T47D (cell line): ENCODE measurements at places on chromosomes 13 and 19.

GRCh38 chr19:39966617-39967016, 4.3 kb upstream of the PSMC4 start:
- no peak for DNase-seq

GRCh38 chr13:112710855-112711527, 21.2 kb downstream of the ATP11A start:
- DNase-seq, result no peak

- no peak for DNase-seq
Observed at GRCh38 chr19:24069905-24070657, 16.9 kb upstream of the ZNF254 start.

GRCh38 chr13:112771877-112772538, 82.2 kb downstream of the ATP11A start:
- DNase-seq, result no peak

GRCh38 chr13:58134012-58134411, 502.5 kb downstream of the PCDH17 start:
- DNase-seq, result no peak

- no peak for DNase-seq
Observed at GRCh38 chr19:11534948-11535347, 3.7 kb upstream of the CNN1 start.

DNA sequence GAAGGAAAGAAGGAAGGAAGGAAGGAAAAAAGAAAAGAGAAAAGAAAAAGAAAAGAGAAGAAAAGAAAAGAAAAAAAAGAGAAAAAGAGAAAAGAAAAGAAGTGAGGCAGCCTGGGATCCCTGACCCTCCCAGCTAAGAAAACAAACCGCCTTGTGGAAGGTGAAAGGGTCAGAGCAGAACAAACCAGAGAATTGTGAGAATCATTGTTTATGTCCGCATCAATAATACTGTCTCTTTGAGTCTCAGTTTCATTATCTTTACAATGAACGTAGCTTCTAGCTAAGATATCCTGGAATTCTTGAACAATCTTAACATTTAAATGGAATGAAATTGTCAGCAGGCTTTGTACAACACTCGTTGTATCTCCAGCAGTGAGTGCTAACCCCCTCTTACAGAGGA, 66.4 kb upstream of the SERP2 start:
- no peak for DNase-seq

DNA sequence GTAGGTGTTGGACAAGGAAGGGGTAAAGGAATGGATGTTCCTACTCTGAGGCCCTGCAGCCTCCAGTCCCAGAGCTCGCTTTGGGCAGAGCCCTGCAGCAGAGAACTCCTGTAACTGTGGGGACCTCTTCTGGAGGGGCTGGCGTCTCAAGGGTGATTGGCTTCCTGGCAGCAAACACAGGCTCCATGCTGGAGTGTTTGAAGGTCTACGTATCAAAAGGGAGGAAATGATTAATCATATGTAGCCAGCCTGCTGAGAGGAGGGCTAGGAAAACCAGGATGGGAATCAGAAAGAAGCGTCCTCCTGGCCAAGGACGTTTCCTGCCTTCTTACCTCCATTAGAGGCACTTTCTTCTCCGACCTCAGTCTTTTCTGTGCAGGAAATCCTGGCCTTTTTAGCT, 208.5 kb downstream of the TSHZ3 start:
- no peak for DNase-seq

DNA sequence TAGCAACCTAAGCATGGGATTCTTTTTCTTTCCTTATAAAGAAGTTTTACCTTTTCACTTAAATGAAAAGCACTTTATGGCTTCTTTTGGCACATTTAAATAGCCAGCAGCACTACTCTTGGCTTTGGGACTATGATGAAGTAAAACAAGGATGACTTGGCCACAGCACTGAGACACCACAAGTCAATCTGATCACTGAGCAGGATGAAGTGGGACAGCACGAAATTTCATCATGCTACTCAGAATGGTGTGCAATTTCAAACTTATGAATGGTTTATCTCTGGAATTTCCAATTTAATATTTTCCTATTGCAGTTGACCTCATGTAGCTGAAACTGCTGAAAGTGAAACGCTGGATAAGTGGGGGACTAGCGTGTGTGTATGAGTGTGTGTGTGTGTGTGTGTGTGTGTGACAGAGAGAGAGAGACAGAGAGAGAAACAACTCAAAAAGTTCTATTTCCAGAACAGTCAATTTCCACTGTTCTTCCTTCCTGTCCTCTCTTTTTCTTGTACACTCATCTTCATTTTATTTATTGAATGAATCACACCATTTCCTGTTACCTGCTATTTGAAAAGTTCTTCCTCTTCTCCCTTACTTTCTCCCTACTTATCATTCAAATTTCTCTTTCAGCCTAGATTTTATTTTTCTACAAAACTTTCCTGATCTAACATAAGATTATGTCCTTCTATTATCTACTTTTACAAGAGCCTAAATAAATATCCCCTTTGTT, 414.2 kb upstream of the MIR17HG start:
- no peak for DNase-seq

DNA sequence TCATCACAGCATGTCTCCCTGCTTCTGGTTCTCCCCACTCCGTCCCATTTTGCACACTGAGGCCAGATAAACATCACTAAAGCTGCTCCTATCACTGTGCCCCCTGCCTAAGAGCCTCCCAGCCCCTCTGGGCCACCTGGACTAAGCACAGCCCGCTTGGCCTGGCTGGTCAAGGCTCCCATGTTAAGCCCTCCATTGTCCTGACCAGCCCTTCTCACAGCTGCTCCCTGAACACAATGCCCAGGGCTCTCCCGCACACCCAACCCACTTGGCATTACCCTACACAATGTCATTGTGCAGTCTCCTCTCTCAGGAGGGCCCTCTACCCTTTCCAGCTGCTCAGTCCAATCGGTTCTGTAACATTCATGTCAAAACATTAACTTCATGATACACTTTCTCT, 133.4 kb downstream of the NUFIP1 start:
- DNase-seq, result no peak

DNA sequence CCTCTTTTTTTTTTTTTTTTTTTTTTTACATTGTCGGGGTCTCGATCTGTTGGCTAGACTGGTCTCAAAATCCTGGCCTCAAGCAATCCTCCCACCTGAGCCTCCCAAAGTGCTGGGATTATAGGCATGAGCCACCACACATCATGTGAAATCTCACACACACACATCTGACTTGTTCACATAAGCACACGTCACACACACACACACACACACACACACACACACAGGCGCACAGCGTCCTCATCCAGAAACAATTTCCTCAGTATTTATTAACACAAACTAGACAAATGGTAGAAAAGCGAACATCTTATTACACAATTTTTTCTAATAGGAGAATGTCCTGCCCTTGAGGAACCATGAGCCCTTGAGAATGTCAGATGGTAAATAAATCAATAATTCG, 5.1 kb upstream of the SYCN start:
- DNase-seq, result no peak

DNA sequence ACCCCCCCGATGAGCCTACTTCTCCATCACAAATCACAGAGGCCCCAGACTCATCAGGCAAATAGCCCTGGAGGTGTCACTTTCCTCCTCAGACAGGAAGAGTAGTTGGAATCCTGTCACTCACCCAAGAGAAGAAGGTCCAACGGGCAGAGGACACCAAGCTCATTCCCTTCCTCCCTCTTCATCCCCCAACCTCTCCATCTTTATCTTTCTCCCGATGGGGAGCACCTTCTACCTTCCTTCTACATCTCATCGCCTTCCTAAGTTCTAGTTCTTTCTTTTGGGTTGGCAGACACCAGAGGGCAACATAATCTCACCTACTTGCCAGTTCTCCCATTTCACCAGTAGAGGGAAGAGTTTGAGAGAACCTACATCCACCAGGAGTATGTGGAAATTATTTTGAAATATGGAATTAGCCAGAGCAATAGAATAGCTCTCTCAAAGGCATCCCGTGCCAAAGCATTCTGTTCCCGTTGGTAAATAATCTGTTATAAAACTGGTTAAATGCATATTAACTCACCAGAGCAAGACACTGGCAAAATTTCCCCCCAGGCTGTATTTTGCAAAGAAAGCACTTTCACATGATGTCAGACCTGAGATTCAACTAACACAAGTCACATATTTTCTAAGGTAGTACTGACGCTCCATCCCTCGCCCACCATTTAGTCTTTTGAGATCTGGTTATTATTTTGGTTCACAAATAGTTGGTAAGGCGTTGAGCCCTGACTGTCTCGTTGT, 55.0 kb downstream of the ZIC5 start:
- DNase-seq, result peak; percentile 59

- DNase-seq, result no peak
Observed at GRCh38 chr13:53052675-53053074, 24.1 kb downstream of the OLFM4 start.

- DNase-seq, result no peak
Observed at GRCh38 chr19:29265436-29265835, 52.5 kb upstream of the UQCRFS1 start.

DNA sequence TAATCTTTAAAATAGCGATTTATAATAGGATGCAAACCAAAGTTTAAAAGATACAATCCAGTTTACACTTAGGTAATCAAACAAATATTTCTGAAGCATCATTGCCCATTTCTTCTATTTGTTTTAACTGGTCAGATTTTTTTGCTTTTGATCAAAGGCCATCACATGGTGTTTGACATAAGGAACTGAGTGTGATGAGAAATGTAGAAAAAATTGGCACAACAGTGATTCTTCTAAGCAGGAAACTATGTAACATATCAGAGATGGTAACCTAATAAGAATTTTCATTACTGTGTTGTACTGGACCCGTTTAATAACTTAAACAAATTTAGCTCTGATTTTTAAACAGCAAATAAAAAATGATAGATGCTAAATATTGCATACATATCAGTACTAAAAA, 644.7 kb upstream of the KLF12 start:
- no peak for DNase-seq

DNA sequence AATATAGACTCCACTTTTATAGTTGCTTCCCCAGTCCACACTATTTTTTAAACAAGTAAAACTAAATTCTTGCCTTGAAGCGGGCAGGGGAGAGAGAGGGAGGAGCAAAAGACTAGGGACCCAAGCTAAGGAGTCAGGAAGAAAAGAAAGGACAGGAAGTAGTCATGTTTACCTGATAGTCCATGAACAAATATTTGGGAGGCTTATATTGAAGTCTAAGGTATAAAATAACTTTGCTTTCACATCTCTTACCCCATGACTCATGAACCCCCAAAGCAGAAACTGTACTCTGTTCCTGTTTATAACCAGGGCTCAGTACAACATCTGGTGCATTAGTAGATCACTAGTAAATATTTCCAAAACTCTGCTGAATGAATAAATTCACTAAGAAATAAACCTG, 67.3 kb downstream of the ZAR1L start:
- no peak for DNase-seq

DNA sequence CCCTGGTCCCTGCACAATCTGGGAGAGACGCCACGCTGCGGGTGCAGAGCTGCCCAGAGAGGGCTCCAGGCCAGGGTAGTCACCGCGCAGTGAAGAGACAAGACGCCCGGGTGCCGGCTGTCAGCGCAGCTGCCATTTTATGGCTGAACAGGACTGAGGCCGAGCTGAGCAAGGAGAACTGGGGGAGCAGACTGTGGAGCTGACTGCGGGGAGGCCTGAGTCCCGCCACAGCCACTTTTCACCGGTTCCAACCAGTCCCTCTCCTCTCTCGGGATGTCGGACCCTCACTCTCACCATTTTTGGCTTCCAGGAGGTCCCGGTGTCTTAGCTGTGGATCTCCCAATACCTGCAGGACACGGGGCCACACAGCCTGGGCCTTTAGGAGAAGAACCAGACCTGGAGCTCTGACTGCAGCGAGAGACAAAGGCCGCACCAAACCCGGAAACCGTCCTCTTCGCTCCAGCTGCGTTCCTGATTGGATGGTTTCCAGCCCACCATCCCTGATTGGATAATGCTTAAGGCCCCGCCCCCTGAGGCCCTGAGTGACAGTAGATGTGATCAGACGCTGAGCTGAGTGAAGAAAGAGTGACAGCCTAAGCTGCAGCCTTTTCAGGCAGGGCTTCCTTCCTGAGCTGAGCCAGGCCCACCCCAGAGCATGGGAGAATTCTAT, at the start of gene ZNF626:
Gene ZNF626, minus strand, starts transcription at position 422 of the 670 bp plus-strand sequence. Its CDS starts 125 bp downstream, at position 297.
- peak; percentile 99 for DNase-seq

- DNase-seq, result no peak
Observed at GRCh38 chr19:24051516-24051915, 35.5 kb upstream of the ZNF254 start.

DNA sequence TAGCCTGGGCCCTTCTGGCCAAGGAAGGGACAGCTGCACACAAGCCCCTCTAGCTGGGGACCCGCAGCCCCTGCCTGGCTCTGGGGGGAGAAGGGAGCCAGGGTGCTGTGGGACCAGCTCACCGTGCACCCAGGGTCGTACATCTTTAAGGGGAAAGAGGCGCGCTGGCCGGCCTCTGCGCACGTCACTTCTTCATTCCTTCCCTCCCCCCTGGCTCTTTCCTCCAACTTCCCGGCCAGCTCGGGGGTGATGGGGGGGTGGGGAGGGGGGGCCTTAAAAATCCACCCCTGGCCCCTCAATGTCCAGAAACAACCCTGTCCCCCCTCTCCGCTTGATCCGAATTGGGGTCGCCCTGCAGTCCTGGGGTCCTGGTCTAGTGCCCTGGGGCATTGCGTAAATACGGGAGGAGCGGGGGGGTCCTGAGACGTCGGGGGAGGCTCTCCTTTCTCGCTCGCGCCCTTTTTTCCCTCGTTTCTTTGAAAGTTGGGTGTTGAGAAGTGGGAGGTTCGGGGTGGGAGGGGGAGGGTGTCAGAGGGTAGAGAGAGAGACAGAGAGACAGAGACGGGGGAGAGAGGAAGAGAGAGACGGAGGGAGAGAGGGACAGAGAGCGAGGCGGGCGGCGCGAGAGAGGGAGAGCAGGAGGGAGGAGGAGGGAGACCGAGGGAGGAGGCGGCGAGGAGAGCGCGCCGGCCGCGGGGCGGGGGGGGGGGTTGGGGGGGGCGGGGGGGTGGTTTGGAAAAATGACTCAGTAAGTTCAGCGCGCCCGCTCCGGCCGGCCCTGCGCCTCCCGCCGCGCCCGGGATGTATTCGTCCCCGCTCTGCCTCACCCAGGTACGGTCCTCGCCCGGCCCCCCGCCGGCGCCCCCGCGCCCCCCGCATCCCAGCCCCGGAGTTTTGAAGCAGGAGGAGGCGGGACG, at the start of gene NFIC:
Gene NFIC, plus strand, starts transcription at position 748 of the 917 bp plus-strand sequence. Its CDS starts 54 bp downstream, at position 802.
- DNase-seq, result no peak

GRCh38 chr13:93262729-93263345, 36.2 kb downstream of the GPC6 start:
- DNase-seq, result no peak

DNA sequence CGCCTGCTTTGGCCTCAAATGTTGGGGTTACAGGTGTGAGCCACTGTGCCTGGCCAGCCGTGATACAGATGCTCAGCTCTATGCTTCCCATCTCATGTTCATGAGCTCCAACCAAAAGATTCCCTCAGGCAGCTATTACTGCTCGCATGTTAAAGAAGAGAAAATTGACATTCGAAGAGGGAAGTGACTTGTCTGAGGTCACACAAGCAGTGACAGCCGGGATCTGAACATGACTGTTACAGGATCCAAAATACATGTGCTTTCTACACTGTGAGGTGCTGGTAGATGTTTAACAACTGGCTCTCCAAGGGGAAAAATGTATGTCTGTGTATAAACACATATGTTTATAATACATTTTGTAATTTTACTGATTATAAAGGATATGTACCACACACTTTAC, 11.3 kb downstream of the FPR1 start:
- DNase-seq, result no peak

GRCh38 chr13:68047889-68048288, 817.8 kb upstream of the PCDH9 start:
- no peak for DNase-seq

GRCh38 chr19:2249880-2250765, 1.0 kb downstream of the AMH start:
- DNase-seq, result no peak
